Central memory CD8-positive, alpha-beta T cell (primary cell): ENCODE measurements at places on chromosomes 13 and 19.

DNA sequence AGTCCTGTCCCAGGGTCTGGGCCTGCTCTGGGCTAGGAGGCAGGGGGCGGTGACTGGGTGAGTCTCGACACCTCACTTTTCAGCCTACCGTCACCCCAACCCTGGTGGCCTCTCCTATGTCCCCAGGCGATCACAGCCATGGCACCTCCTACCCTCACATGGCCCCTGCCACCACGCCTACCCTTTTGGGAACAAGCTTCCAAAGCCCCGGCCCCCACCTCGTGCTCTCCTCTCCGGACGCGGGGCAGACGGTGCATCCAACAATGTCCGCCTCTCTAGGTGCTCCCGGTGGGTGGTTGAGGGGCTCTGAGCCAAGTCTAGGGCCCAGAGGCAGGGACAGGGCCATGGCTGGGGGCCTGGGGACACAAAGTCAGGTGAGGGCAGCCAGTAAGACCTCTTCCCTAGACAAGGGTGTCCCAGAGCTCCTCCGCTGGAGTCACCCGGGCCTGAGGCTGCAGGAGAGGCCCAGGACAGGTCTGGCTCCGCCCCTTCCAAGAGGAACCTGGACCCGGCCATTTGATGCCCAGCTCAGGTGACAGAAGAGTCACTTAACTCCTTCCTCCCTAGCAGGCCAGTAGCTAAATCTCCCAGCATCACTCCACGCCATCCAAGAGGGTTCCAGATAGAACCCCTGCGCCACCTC lies at the start of gene SYNE4:
Gene SYNE4, minus strand, starts transcription at position 478 of the 643 bp plus-strand sequence. Its CDS starts 132 bp downstream, at position 346.
- no peaks in the 10 kb centered on the region for H3K36me3 ChIP-seq
- DNase-seq: no peak
- H3K4me3 ChIP-seq: peak within 1 kb of the TSS; percentile 51
- H3K27ac ChIP-seq: no peak within 1 kb of the TSS
- H3K4me1 ChIP-seq: peaks cover 25% of the 10 kb centered on the region

DNA sequence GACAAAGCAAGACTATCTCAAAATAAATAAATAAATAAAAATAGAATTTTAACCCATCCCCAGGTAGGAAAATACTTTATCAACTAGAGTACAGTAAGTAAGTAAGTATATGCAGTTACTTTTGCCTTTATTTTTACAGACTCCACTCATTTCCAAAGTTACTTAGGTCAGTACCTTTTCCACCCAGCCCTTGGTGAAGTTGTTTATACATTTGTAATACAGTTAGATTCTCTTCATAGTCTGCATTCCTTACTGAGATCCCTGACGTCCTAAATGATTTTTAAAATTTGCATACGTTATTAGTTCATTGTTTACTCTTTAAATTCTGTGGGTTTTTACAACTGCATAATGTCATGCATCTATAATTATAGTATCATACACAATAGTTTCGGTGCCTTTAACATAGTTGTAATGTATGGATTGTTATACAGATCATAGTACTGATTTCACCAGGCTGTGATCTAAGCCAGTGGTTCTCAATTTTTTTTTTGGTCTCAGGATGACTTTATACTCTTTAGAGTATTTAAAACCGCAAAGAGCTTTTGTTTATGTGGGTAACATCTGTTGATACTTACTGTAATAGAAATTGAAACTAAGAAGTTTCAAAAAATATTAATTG lies 10.4 kb downstream of the SETDB2 start:
- peak overlapping the region; percentile 73 for H3K4me3 ChIP-seq
- H3K27ac ChIP-seq: peak overlapping the region; percentile 93
- peaks cover 8% of the 10 kb centered on the region for H3K36me3 ChIP-seq
- DNase-seq: no peak

DNA sequence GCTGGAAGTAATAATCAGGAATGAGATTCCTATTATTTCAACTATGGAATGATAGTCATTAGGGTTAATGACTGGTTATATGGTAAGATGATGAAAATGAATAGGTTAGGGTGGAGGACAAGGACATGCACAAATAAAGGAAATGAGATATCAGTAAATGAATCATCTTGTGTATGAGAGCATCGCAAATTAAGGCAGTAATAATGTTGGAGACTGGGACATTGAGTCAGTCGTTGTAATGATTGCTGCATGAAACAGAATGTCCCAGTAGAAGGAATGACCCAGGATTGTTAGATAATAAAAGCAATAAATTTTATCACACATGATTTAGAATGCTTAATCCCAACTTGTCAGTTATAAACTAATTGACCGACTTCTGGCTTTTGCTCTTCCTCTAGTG lies 1733.7 kb upstream of the PCDH20 start:
- H3K27ac ChIP-seq: no peak overlapping the region
- DNase-seq: no peak
- no peaks in the 10 kb centered on the region for H3K36me3 ChIP-seq

DNA sequence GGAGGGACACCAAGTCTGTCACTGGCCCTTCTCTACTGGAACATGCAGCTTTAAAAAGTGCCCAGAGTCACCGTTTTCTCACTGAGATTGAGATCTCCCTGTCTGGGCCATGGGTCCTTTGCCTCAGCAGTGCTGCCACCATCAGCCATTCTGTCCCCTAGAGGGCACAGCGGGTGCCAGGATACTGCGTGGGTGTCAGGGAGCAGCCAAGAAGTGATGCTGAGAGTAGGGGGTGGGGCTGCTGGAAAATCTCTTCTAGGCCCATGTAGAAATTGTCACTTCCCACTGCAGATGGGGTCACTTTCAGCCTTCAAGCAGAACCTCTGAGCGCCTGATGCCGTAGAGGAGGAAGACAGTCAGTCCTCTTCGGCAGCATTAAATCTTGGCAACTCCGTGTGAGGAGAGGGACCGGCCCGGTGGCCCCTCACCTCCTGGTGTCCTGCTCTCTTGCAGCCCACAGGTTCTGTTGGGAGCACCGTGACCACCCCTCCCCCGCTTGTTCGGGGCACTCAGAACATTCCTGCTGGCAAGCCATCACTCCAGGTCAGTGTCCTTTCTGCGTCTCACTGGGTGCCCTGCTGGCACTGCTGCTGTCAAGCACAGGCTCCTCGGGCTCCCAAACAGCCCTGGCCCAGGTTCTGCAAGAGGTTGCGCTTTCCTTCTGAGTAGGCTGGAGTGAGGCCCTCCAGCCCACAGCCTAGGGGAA lies 21.4 kb downstream of the TSSK6 start:
- H3K4me1 ChIP-seq: peaks cover 18% of the 10 kb centered on the region
- no peak overlapping the region for H3K4me3 ChIP-seq
- H3K27ac ChIP-seq: no peak overlapping the region
- H3K27me3 ChIP-seq: no peaks in the 10 kb centered on the region
- peaks cover 50% of the 10 kb centered on the region for H3K36me3 ChIP-seq

- H3K4me1 ChIP-seq: peaks cover 9% of the 10 kb centered on the region
- no peaks in the 10 kb centered on the region for H3K36me3 ChIP-seq
- no peak overlapping the region for H3K4me3 ChIP-seq
Observed at GRCh38 chr19:55206664-55207500, 2.4 kb downstream of the PTPRH start.

DNA sequence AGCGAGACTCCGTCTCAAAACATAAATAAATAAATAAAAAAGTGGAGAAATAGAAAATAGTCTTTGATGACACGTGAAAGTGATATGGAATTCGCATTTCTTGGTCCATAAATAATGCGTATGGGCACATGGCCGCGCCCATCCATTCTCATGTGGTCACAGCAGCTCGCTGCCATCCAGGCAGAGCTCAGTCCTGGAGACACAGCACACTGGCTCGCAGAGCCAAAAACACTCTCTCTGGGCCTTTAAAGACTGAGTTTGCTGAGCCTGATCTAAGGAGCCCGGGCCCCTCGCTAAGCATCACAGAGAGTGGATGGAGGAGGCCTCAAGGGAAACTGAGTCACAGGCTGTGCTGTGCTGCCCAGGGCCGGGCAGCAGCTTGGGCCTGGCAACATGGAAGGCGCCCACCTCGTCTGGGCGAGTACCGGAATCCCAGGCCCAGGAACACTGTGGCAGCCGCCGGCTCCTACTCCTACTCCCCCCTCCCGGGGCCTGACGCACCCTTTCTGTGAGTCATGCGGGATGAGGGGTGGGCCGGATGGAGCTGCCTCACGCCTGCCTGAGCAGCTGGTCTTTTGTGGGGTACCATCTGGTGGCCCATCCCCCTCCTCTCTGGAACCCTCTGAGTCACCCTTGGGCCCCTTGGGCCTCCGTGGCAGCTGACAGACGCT lies 28.9 kb upstream of the CACTIN start:
- peaks cover 17% of the 10 kb centered on the region for H3K36me3 ChIP-seq
- no peak for DNase-seq
- no peak overlapping the region for H3K27ac ChIP-seq
- H3K4me1 ChIP-seq: no peaks in the 10 kb centered on the region
- no peak overlapping the region for H3K4me3 ChIP-seq
- H3K27me3 ChIP-seq: no peaks in the 10 kb centered on the region

DNA sequence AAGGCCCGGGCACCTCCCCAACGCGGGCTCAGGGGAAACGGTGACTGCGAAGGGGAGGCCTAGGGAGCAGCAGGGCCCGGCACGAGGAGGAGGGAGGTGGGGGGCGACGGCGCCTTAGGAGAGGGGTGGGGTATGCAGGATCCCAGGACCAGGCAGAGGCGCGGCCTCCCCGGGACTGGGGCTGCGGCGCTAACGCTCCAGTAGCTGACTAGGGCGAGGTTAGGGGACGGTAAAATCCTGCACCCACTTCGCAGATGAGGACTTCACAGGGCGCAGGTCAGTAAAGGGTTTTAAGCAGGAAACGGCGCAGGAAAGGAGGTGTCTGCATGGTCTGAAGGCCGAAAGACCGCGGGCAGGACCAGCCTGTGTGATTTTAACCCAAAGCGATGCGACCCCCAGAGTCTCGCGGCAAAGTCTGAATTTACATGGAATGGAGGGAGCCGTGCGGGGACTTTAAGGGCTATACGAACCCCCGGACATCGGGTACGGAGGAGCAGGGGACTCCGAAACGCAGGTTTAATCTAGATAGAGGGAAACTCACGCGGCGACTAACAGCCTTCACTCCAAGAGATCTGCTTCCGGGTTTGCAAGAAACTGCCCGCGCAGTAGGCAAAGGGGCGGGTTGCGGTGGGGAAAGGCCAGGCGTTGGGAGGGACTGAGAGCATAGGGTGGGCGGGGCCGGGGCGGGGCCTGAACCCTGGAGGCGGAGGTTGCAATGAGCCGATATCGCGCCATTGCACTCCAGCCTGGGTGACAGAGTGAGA lies at the start of gene ZNF665:
Gene ZNF665, minus strand, starts transcription at position 588 of the 764 bp plus-strand sequence. CDS start 10,460 bp downstream, outside the sequence.
- peaks cover 33% of the 10 kb centered on the region for H3K4me1 ChIP-seq
- DNase-seq: peak; percentile 50
- peaks cover 13% of the 10 kb centered on the region for H3K36me3 ChIP-seq
- H3K27me3 ChIP-seq: no peaks in the 10 kb centered on the region
- H3K27ac ChIP-seq: peak within 1 kb of the TSS; percentile 44
- H3K4me3 ChIP-seq: peak within 1 kb of the TSS; percentile 82

DNA sequence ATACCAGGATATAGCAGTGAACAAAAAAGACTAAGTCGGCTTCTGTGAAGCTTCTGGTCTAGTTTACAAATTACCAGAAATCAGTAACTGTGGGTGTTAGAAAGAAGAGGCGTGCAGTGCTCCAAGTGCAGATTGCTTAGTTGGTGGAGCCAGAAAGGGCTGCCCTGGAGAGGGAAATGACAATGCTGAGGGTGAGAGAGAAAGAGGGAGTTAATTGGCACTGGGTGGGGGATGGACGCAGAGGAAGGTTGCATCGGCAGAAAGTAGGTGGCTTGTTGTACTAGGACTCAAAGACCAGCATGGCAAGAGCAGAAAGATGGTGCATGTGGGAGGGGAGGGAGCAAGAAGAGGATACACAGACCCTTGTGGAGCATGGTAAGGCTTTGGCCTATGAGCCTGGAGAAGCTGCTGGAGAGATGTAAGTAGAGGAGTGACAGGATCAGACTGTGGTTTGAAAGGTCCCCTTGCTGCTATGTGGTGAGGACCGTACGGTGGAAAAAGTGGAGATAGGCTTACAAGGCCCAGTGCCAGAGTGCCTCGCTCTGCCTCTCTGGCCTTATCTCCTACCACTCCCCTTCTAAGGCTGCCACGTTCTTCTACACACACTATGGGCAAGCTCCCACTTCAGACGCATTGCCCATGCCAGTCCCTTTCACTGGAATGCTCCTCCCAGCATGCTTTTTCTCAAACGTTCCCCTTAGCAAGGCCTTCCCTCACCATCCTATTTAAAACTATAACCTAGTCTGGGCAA lies 13.5 kb downstream of the SMG9 start:
- no peaks in the 10 kb centered on the region for H3K27me3 ChIP-seq
- no peak overlapping the region for H3K4me3 ChIP-seq
- H3K4me1 ChIP-seq: peaks cover 40% of the 10 kb centered on the region

DNA sequence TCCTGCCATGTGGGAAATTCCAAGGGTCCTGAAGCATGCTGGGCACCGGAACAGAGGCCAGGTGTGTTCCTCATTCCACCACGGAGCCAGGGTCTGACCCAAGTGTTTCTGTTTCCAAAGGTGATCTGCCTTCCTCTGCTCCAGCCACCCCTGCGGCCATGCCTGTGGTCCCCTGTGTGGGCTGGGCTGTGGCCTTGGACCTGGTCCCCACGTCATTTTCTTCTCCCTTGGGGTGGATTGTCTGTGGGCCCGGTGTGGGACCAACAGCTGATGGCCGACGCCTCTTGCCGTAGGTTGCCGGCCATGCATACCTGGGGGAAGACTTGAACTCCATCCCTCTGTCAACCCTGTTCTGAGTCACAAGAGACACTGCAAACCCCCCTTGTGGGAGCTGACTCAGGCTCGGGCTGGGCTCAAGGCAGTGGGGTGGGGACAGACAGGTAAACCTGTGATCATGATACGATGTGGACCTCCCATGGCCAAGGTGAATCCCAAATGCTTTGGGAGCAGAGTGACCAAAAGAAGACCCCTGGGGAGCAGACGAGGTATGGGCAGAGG lies 35.0 kb downstream of the ATP11A start:
- DNase-seq: no peak
- H3K36me3 ChIP-seq: peaks cover 2% of the 10 kb centered on the region
- peak overlapping the region; percentile 50 for H3K27ac ChIP-seq
- H3K4me1 ChIP-seq: peaks cover 52% of the 10 kb centered on the region
- no peak overlapping the region for H3K4me3 ChIP-seq
- no peaks in the 10 kb centered on the region for H3K27me3 ChIP-seq

DNA sequence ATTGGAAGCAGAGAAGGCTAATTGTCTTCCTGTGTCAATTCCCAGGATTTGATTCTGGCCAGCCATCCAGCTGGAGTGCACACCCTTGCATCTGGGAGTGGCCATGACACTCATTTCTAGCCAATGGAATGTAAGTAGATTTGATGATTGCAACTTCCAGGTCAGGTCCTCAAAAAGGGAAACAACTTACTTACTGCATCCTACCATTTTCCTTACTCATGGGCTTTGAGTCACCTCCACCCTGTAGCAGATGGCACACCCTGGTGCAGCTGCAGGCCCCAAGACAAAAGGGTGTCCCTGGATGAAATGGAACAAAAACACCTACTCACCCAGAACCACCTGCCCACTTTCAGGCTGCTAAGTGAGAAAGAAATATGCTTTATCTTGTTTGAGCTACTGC lies 27.3 kb upstream of the MPHOSPH8 start:
- H3K27ac ChIP-seq: no peak overlapping the region
- no peaks in the 10 kb centered on the region for H3K4me1 ChIP-seq
- H3K4me3 ChIP-seq: no peak overlapping the region
- no peaks in the 10 kb centered on the region for H3K36me3 ChIP-seq
- peaks cover 45% of the 10 kb centered on the region for H3K27me3 ChIP-seq
- no peak for DNase-seq

- H3K36me3 ChIP-seq: no peaks in the 10 kb centered on the region
- no peak overlapping the region for H3K4me3 ChIP-seq
- peaks cover 74% of the 10 kb centered on the region for H3K27me3 ChIP-seq
- no peak overlapping the region for H3K27ac ChIP-seq
- H3K4me1 ChIP-seq: no peaks in the 10 kb centered on the region
- DNase-seq: no peak
Observed at GRCh38 chr13:30892966-30893365, 13.1 kb upstream of the MEDAG start.

- no peak for DNase-seq
- no peaks in the 10 kb centered on the region for H3K36me3 ChIP-seq
- H3K27me3 ChIP-seq: no peaks in the 10 kb centered on the region
- H3K4me3 ChIP-seq: no peak overlapping the region
- no peak overlapping the region for H3K27ac ChIP-seq
- no peaks in the 10 kb centered on the region for H3K4me1 ChIP-seq
Observed at GRCh38 chr13:72473321-72473720, 254.1 kb downstream of the MZT1 start.
